ENCODE measurements at places on chromosomes 3 and 15.

DNA sequence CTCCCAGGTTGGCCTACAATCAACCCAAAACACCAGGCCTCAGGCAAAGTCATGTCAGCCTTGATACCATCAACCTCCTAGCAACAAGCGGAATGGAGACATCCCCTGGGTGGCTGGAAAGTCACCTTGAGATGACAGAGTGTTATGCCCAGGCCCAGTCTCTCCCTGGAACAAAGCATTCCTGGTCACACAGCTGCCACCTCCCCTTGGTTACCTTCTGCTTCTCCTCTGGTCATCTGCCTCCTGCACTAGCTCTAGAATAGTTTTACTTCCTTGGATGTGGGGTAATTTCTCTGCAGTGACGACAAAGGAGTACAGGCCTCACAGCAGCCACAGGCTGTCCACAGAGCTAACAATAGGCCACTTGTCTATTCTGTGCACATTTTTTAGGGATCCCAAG is 114.9 kb downstream of the RFTN1 start:
- DNase-seq: no peak

DNA sequence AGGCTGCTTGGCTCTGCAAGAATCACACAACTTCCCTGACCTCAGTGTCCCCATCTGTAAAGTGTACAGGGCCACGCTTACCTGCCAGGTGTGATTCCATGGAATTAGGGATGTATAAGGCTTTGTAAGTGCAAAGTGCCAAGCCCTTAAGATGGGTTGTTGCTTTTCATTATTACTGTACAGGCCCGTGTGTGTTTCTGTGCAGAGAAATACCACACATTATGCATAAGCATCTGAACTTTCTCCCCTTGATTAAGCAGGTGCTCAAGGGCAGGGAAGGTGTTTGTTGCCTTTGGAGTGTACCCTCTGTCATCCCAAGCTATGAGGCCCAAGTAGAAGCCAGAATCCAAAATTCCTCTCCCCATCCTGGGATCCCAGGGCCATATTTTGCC is 13.6 kb upstream of the HRH1 start:
- DNase-seq: no peak

DNA sequence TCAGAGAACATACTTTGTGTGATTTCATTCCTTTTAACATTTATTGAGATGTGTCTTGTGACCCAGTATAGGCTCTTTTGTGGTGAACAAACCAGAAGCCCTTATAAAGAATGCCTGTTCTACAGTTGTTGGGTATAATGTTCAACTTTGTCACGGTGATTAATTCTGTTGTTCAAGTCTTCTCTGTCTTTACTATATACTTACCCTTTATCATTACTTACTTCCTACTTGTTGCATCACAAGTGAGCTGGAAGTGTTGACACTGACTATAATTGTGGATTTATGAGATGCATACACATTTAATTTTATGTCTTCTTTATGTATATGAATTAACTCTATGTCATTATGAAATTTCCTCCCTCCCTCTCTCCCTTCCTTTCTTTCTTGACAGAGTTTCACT is 59.7 kb upstream of the TBL1XR1 start:
- no peak for DNase-seq

- no peak for DNase-seq
Measured at GRCh38 chr3:16504242-16504641, 9.3 kb downstream of the RFTN1 start.

GRCh38 chr3:178522200-178523052 is 13.8 kb upstream of the KCNMB2 start:
- DNase-seq: no peak

- no peak for DNase-seq
Measured at GRCh38 chr15:66036859-66037258, 167.6 kb downstream of the RAB11A start.

- no peak for DNase-seq
Measured at GRCh38 chr15:39743611-39744010, 39.0 kb downstream of the FSIP1 start.

DNA sequence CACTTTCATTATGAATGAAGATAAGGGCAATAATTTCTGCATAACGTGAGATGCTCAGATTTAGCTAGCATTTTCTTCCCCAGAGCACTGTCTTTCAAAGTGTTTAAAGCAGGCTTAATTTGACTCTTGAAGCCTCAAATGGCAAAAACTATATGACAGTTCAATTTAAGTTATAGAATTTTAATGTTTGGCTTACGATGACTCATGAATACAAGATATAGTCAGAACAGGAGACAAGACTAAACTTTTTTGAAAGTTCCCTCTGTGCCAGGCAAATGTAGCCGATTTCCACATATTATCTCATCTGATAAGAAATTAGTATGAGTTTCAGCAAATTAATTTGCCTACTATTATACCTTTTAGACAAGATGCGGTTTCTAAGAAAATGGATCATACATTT is 19.6 kb downstream of the ABI3BP start:
- no peak for DNase-seq

- no peak for DNase-seq
Measured at GRCh38 chr3:72331076-72331475, 517.2 kb downstream of the SHQ1 start.

- DNase-seq: no peak
Measured at GRCh38 chr3:160106905-160107861, 118.0 kb upstream of the C3orf80 start.
